ENCODE measurements at places on chromosomes 13 and 19.

DNA sequence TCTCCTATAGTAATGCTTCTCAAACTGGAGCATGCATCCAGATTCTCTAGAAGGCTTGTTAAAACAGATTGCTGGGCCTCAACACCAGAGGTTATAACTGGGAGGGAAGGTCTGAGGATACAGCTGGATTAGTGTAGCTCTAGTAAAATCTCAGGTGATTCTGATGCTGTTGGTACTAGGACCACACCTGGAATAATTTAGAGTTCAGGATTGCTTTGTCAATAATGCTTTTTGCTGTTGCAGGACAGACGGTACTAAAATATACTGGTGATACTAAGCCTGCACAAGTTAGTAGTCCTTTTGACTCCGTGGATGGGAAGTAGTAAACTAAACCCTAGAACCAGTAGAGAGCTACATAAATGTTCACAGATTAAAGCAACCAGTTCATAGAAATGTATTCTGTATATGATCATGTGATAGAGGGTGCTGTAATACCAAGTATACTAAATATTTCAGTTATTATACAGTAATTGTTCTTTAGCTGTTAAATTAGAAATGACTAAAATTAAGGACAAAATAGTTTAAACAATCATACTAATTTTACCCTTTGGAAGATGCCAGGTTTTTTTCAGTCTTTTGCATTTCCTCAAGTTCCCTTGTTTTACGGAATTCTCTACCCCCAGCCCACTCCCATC is 258.2 kb upstream of the STARD13 start:
- no peak for DNase-seq

GRCh38 chr19:8248348-8249328 is 39.5 kb downstream of the CERS4 start:
- no peak for DNase-seq

GRCh38 chr19:29540114-29540513 is 14.3 kb downstream of the VSTM2B start:
- no peak for DNase-seq

GRCh38 chr19:28905996-28906395 is 307.0 kb downstream of the UQCRFS1 start:
- no peak for DNase-seq

- no peak for DNase-seq
Observed at GRCh38 chr19:6610934-6611852, 20.2 kb upstream of the CD70 start.

- DNase-seq, result no peak
Observed at GRCh38 chr19:49892716-49893115, 4.0 kb downstream of the IL4I1 start.

GRCh38 chr19:47486900-47487299 is 2.9 kb upstream of the KPTN start:
- DNase-seq, result no peak

- peak; percentile 5 for DNase-seq
Observed at GRCh38 chr19:6161271-6161850, 25.9 kb downstream of the ACSBG2 start.

- no peak for DNase-seq
Observed at GRCh38 chr19:24159707-24160106, 72.7 kb downstream of the ZNF254 start.

DNA sequence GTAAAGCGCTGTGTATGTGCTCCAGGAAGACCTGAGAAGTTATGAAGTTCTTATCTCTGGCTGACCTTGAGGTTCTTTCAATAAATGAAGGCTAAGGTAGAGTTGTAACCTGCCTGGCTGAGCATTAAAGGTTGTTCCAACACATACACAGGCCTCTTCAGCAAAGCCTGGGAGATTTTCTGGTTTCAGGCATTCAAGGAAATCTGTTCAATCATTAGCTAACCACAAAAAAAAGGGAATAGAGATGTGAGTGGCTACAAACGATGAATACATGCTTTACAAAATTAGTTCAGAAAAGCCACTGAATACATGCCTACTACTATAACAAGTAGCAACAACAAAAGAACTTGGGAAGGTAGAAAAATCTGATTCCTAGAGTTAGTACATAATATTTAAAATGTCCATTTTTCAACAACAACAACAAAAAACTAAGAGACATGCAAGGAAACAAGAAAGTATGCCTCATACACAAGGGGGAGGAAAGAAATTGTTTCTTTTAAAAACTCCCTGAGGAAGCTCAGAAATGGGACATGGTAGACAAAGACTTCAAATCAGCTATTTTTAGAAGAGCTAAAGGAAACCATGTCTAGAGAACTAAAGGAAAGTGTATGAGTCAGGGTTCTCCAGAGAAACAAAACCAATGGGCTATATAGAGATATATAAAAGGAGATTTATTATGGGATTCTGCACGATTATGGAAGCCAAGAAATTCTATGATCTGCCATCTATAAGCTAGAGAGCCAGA is 191.5 kb upstream of the IPO5 start:
- no peak for DNase-seq

DNA sequence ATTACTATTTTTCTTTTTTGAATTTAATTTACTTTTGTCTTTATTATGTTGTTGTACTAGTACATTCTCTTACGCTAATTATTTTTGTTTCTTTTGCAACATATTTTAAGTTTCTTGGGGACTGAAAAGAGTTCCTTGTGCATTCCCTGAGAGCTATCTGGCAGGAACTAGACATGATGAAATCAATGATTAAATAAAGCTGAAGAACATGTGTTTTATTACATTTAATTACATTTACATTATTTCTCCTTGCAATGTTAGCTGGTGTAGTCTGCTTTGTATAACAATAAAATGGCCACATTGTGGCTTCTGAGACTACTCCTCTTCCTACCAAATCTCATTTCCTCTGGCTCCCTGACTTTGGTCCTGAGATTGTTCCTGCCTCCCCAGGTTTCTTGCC is 244.9 kb downstream of the NDFIP2 start:
- no peak for DNase-seq

DNA sequence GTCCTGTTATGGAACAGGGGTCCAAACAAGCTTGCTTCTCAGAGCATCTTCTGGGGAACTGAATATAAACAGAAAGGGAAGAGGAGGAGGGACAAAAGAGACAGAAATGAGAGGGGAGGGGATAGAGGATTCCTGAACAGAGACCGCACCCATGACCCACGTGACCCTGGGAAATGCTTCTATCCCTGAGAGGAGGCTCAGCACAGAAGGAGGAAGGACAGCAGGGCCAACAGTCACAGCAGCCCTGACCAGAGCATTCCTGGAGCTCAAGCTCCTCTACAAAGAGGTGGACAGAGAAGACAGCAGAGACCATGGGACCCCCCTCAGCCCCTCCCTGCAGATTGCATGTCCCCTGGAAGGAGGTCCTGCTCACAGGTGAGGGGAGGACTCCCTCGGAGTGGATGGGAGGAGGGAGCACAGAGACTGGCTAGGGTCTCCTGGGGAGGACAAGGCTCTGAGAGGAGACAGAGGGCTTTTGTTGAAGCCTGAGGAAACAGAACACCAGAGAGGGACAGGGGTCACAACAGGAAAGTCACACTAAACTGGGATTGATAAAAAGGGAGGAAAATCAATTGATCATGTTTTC is at the start of gene CEACAM6:
TSS of gene CEACAM6 (plus strand) at position 203 of the 586 bp plus-strand sequence. CDS start at position 312, 109 bp downstream.
- no peak for DNase-seq

- DNase-seq, result no peak
Observed at GRCh38 chr13:44416301-44416700, 42.7 kb downstream of the SERP2 start.

DNA sequence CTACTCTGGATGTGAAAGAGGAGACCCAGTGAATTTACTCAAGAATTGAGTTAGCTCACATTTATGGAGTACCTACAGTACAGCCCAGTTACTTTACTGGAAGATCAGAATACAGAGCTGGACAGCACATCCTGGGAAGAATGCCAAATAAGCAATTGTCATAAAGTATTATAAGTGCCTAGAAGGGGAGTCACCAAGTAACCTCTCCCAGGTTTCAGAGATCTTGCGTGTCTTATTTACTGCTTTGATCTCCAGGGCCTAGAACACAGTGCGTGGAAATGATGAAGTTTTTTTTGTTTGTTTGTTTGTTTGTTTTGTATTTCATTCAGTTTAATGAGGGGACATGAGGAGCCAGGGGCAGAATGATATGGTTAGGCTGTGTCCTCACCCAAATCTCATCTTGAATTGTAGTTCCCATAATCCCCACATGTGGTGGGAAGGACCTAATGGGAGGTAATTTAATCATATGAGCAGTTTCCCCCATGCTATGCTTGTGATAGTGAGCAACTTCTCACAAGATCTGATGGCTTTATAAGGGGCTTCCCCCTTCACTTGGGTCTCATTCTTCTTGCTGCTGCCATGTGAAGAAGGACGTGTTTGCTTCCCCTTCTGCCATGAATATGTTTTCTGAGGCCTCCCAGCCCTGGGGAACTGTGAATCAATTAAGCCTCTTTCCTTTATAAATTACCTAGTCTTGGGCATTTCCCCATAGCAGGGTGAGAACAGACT is 5.2 kb downstream of the GARRE1 start:
- no peak for DNase-seq

- DNase-seq, result no peak
Observed at GRCh38 chr13:72692884-72693514, 34.4 kb downstream of the MZT1 start.

- no peak for DNase-seq
Observed at GRCh38 chr13:39105110-39105509, 66.9 kb downstream of the NHLRC3 start.

GRCh38 chr13:60837806-60838205 is 440.8 kb downstream of the TDRD3 start:
- no peak for DNase-seq

DNA sequence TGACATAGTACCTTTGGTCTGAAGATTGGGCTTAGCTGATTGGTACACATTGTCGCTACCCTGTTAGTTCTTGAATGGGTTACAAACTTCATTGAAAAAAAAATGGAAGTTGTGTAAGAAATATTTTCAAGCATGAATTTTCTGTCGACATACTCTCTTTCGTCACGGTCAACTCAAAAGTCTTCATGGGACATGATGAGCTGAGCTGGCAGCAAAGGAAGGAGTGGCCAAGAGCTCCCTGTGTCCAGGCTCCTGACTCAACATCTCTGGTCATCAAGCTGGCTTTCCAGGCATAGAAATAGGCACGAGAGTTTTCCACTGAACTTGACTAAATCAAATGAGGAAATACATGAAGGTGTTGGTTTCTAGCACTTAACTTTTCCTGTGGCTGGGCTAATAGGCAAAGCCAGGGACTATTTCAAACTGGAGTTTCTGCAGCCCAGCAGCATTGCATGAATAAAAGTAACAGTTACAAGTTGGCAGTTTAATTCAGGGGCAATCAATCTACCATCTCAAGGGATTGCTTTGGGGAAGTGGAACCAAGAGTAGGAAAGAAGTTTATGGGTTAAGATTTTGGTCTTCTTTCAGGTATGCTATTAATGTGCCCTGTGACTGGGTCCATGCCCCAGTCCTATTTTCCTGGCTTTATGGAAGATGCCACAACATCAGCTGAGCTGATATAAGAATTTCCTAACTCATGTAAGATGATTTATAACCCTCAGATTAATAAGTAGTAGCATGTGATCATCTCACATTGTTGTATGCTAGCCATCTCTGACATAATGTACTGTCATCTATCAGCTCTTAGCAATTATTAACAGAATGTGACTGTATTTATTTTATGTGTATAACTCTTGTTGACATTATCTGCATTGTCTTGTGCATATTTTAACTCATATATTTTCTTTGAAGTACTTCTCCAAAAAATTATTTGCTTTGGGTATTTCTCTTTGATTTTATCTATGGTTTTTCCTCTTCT is 385.8 kb downstream of the DLEU7 start:
- DNase-seq, result no peak

- DNase-seq, result no peak
Observed at GRCh38 chr13:75316427-75316826, 165.5 kb downstream of the TBC1D4 start.

GRCh38 chr19:31658993-31659896 is 310.0 kb upstream of the TSHZ3 start:
- no peak for DNase-seq

- no peak for DNase-seq
Observed at GRCh38 chr19:17183858-17184321, 31.3 kb upstream of the USE1 start.

- no peak for DNase-seq
Observed at GRCh38 chr13:33745370-33746324, 72.3 kb upstream of the RFC3 start.

GRCh38 chr13:100497389-100497788 is 91.2 kb downstream of the GGACT start:
- no peak for DNase-seq

- no peak for DNase-seq
Observed at GRCh38 chr19:47026889-47027288, 7.3 kb downstream of the NPAS1 start.

DNA sequence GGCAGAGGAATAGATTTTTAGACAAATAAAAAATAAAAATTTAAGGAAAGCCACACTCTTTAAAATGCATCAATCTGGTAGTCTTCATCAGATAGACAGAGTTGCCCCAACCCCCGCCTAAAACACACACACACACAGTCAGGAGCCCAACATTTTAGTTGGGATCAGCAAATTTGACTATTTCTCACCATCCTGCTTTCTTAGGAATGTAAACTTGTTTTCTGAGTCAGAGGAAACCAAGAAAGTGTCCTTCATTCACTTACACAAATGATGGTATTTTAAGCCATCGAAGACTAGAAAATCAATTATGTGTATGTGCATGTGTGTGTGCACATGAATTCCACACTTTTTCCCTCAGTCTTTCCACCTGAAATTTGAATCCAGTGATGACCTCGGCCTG is 1657.5 kb downstream of the SLITRK1 start:
- DNase-seq, result no peak

DNA sequence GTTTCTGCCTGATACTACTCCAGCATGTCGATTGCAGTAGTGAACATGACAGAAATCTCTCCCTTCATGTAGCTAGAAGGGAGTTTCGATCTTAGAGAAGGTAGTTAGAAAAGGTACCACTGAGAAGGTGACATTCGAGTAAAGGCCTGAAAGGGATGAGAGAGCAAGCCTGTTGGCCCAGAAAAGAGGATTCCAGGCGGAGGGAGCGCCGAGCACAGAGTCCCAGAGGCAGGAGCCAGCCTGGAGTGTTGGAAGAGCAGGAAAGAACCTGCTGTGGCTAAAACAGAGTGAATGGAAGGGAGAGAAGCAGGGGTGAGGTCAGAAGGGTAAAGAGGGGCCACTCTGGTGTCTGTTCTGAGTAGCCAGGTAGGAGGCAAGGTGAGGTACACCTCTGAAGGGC is 52.5 kb downstream of the GARRE1 start:
- no peak for DNase-seq

- DNase-seq, result no peak
Observed at GRCh38 chr13:48551329-48551728, 18.4 kb upstream of the RCBTB2 start.

DNA sequence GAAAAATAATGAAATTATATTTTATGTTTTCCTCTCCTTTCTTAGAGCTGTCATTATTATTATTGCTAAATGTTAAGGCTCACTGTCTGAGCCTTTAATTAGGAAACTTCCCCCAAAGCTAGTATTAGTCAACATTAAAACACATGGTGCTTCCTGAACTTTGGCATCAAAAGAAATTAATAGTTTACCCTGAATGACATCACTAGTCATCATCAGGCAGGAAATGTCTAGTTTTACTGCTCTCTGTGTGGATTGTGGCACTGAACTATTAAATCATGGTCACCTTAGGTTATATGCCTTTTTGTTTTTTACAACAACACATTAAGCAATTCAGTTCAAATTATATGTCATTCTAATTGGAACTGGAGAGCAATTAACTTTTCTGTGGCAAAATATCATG is 595.5 kb downstream of the SLITRK1 start:
- no peak for DNase-seq

Measured in stimulated activated CD8-positive, alpha-beta memory T cell treated with anti-CD3 and anti-CD28 coated beads, Interleukin-7, amount 100 ng/mL, for 1 hour (primary cell).